AG04450 (cell line): ENCODE measurements at places on chromosomes 2 and 18. TPM values are rescaled to one million over a fixed set of nuclear protein-coding genes. Genes with fewer than 3 reads are reported as not detected.

Gene CREG2
- polyA plus RNA-seq: not detected in 2 replicates

Gene CBLN2
- 0.02 and 0.04 TPM in 2 replicates for polyA plus RNA-seq

Gene FSIP2
- 0.27 and 0.48 TPM in 2 replicates for polyA plus RNA-seq

Gene FEV
- not detected in 2 replicates for polyA plus RNA-seq

Gene CAPN13
- not detected in 2 replicates for polyA plus RNA-seq

Gene DLGAP1
- 0.09 and 0.17 TPM in 2 replicates for polyA plus RNA-seq

Gene CRACDL
- not detected in 2 replicates for polyA plus RNA-seq

Gene KCNJ3
- not detected in 2 replicates for polyA plus RNA-seq

Gene ZFP36L2
- 16.0 and 18.2 TPM in 2 replicates for polyA plus RNA-seq

Gene TFPI
- 73.2 and 91.2 TPM in 2 replicates for polyA plus RNA-seq

Gene TGFA
- not detected in 2 replicates for polyA plus RNA-seq

Gene VWC2L
- polyA plus RNA-seq: 0.04 TPM in 1 of 2 replicates, not detected in the other

Gene COL3A1
- polyA plus RNA-seq: 1,314 and 1,396 TPM in 2 replicates

Gene RAB6D
- polyA plus RNA-seq: 0.04 and 0.09 TPM in 2 replicates

Gene ACTR2
- 199 and 240 TPM in 2 replicates for polyA plus RNA-seq

Gene ABHD1
- polyA plus RNA-seq: 0.10 TPM in 1 of 2 replicates, not detected in the other

Gene MROH2A
- not detected in 2 replicates for polyA plus RNA-seq

Gene C2orf72
- polyA plus RNA-seq: 0.02 TPM in 1 of 2 replicates, not detected in the other

Gene TUBA3E
- not detected in 2 replicates for polyA plus RNA-seq

Gene MSTN
- polyA plus RNA-seq: 0.06 and 0.12 TPM in 2 replicates

Gene ARHGAP15
- not detected in 2 replicates for polyA plus RNA-seq

Gene PLCD4
- polyA plus RNA-seq: 4.7 and 4.9 TPM in 2 replicates

Gene TMEM200C
- 1.6 and 1.7 TPM in 2 replicates for polyA plus RNA-seq

Gene PPP3R1
- polyA plus RNA-seq: 21.2 and 24.9 TPM in 2 replicates

Gene TUBB8B
- polyA plus RNA-seq: 0.12 TPM in 1 of 2 replicates, not detected in the other

Gene TEX51
- not detected in 2 replicates for polyA plus RNA-seq

Gene PSME4
- polyA plus RNA-seq: 48.4 and 52.0 TPM in 2 replicates

Gene FBXO48
- 0.66 and 0.89 TPM in 2 replicates for polyA plus RNA-seq

Gene DTNA
- 15.1 and 16.4 TPM in 2 replicates for polyA plus RNA-seq

Gene CCDC141
- polyA plus RNA-seq: not detected in 2 replicates

Gene FAHD2A
- 24.9 and 30.9 TPM in 2 replicates for polyA plus RNA-seq

Gene CYBRD1
- polyA plus RNA-seq: 115 and 157 TPM in 2 replicates

Gene UNC80
- not detected in 2 replicates for polyA plus RNA-seq

Gene PRSS56
- polyA plus RNA-seq: not detected in 2 replicates

Gene ANKRD30B
- polyA plus RNA-seq: not detected in 2 replicates

Gene OR6B2
- polyA plus RNA-seq: not detected in 2 replicates
